NCI-H2107 (cell line): ENCODE measurements at places on chromosomes 1 and 21.

DNA sequence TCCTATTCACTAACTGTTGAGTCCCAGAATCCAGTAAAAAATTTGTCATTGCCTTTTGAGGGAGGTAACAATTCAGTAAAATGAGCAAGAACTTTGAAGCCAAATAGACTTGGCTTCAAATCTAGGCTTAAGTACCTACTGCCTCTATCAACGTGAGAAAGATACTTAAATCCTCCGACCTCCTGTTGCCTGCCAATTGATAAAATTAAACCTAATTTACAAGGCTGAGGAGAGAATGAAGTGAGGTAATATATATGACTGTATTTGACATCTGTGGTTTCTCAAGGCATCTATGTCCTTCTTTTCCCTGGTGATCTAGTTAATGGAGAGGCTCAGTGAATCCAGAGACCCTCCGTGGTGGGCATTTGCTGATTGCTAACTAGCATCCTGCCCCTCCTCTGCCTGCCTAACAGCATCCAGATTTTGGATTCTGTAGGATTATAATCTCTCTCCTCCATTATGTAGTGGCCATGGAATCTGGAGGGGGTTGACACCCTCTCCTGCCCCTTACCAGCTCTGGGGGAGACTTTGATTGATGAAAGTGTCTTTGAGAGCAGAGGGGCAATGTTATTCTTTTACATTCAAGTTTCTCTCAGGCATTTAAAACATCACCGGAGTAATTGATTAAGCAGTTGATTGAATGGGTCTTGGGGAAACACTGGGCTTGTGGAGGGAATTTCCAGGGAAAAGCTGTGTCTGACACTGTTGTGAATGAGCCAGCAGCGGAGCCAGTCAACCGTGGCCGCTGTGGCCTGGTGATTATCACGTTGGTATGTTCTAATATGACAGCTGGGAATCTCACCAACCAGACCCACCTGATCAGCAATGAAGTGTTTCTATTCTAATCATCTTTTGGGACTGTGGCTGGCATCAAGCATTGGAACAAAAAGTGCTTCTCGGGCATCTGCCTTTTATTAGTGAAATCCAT, 140.7 kb upstream of the FAM78B start:
- no peak for DNase-seq

DNA sequence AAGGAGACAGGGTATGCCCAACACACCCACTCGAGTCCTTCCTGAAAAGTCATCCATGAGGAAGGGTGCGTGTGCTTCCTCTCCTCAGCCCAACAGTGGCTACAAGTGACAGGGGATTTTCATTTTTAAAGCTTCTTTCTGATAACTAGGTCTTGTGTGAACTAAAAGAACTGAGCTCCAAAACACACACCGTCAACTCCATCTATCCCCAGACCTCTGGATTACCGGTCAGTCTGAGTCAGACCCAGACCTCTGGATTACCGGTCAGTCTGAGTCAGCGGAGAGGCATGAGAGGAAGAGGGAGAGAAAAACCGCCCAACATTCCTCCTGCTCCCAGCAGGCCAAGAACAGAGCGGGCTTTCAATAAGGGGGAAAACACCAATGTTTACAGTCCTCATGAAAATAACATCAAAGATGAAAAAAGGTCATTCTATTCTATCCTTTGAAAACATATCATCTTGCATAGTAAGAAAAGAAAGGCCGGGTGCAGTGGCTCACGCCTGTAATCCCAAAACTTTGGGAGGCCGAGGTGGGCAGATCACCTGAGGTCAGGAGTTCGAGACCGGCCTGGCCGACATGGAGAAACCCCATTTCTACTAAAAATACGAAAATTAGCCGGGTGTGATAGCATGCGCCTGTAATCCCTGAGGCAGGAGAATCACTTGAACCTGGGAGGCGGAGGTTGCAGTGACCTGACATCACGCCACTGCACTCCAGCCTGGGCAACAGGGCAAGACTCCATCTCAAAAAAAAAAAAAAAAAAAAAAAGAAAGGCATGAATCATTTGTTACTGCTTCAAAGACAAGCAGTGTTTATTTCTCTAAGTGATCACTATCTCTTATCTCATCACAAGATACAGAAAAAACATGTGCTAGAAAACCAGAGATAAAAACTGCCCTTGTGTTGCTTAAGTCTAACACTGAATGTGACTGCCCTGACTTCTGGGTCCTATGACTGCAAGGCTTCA, 3.4 kb downstream of the PTTG1IP start:
- no peak for DNase-seq

- no peak for DNase-seq
Observed at GRCh38 chr1:236354330-236355147, 39.5 kb upstream of the EDARADD start.

GRCh38 chr1:160346958-160347357, 3.8 kb downstream of the NCSTN start:
- no peak for DNase-seq

DNA sequence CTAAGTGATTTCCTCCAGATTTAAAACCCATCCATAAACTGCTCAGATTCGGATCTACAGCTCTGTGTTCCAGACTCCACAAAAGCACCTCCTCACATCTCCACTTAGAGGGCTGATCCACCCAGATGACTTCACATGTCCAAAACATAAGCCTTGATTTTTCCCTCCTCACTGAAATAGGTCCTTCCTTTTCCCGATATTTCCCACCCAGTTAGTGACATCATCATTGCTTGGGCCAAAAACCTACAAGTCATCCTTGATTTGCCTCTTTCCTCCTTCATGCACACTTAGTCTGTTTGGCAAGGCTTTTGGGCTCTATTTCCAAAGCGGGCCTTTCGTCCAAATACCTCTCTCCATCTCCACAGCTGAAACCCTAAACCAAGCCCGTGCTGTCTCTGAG, 32.3 kb downstream of the CCDC185 start:
- no peak for DNase-seq

DNA sequence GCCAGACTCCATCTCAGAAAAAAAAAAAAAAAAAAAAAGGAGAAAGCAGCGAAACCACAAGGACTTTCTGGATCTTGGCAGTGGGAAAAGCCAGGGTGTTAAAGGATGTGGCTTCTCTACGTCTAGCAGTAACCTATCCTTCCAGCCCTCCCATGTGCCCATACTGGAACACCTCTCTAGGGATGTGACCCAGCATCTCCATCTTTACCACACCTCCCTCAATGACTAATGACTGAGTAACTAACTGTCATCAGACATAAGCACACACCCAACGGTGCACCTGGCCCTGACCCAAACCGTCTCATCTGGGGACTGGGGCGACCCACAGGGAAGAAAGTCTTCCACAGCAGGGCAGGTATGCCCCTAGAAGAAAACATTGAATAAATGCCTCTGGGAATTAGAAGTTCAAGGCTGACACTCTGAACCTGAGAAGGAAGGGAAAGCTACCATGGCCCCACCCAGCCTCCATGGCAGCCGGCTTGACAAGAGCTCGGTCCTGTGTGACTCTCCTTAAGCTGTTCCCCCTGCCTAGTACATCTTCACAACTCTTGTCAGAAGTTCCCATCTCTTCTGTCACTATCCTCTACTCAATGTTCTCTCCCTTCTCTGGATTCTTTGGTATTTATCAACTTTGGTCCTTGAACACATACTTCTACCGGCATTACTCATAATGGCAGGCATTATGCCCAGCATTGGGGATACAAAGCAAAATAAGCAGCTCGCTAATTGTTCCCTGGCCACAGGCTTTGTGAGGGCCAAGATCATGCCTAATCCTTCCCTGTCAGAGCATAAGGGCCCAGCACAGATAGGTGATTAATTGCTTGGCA, 14.8 kb upstream of the PAQR6 start:
- DNase-seq: no peak

DNA sequence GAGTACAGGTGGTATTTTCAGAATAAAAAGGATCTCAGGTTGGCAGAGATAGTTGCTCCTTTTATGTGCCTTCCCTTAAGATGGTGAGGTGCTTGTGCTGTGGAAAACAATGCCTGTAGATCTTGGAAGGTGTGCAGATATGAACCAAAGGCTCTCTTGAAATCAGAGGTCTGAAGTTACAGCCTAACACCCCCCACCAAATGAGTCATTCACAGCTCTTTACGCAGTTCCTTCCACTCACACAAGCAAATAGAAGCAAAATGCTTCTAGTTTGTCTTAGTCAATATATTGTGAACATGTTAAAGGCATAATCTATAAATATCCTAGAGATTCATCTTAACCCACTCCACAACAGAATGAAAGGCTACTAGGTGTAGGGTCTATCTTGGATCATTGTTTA, 128.9 kb upstream of the NR5A2 start:
- DNase-seq: no peak

DNA sequence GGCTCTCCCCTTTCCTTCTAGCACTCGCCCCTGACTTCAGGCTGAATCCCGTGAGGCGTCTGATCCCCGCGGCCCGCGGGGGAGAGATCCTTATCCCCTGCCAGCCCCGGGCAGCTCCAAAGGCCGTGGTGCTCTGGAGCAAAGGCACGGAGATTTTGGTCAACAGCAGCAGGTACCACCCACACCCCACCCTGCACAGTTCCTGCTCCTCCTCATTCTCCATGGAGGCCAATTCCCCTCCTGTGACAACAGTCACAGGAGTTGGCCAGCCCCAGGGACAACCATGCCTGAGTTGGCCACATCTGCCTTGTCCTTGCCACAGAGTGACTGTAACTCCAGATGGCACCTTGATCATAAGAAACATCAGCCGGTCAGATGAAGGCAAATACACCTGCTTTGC, 20.0 kb downstream of the TMEM81 start:
- no peak for DNase-seq

GRCh38 chr1:54301497-54301896, 101.5 kb downstream of the MRPL37 start:
- no peak for DNase-seq

DNA sequence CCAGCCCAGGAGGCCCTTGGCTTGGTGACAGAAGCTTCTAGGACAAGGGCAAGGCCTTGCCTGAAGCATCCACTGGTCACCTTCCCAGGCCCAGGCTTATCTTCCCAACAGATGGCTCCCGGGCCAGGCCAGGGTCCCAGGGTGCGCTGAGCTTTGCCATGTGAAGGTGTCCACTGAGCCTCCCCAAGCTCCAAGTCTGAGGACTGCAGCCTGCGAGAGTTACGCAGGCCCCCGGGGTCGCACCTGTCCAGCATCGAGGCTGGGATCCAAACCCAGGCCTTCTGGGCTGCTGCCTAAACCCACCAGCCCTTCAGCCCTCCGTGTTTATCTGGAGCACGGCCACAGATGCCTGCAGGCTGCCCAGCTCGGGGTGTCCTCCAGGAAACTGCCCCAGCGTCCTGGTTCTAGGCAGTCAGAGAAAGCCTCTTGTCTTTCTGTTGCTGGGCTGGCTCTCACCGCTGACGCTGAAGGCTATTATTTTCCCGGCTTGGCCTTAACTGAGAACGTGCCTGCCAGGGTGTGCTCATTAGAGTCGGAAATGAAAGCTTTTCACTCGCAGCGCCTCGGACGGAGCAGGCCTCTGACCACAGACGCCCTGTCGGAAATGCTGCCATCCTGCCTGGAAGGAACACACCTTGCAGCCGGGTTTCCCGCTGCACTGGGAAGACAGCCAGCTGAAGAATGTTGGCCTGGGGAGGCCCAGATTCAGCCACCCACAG, 71.4 kb downstream of the MEGF6 start:
- no peak for DNase-seq

DNA sequence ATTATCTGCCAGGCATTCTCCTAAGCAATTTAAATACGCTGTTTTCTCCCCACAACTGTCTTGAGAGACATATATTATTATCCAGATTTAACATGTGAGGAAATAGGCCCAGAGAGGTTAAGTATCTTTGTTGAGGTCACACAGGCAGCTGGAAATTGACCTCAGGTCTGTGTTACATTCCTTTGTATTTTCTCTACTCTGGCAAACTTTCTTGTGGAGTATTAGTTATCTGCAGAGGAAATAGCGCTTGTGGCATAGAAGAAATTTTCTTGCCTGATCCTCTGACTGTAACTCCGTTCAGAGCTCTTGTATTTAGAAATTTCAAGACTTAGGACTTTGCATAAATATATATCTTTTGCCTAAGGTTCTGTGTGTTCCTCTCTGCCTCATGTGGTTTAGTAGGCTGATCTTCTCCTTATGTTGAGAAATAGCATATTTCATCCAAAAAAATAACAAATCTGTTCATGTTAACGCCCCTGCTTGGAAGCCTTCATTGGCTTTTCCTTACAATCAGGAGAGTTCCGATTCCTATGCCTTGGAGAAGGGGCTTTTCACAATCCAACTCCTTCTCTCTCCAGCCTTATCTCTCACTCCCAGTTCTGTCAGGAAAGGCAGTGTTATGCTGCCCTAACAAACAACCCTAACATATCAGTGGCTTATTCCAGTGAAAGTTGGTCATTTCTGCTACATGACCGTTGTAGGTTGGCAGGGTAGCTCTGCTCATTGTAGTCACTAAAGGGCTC, 2.5 kb upstream of the JUN start:
- no peak for DNase-seq
